ENCODE measurements at places on chromosomes 4 and X.

GRCh38 chr4:137651128-137651527 is 118.8 kb upstream of the PCDH18 start:
- no peak for DNase-seq

DNA sequence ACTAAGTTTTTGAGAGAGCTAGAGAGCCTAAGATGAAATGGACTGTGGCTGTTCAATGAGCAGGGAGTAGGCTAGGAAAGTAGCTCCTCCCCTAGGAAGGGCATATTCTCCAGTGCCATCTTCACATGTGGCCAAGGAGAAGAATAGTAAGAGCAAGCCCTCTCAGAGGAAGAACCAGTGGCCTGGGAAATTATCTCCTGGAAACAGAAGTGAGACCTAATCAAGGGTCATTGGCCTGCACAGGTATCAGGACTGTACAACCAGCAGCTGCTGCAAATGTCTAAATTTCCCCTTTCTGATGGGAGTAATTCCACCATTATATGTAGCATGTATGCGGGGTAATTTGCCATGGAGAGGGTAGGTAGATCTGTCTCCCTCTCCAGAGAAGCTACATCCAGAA is 334.8 kb upstream of the RASGEF1B start:
- DNase-seq: no peak

GRCh38 chrX:39679497-39680157 is 418.1 kb downstream of the BCOR start:
- DNase-seq: no peak

DNA sequence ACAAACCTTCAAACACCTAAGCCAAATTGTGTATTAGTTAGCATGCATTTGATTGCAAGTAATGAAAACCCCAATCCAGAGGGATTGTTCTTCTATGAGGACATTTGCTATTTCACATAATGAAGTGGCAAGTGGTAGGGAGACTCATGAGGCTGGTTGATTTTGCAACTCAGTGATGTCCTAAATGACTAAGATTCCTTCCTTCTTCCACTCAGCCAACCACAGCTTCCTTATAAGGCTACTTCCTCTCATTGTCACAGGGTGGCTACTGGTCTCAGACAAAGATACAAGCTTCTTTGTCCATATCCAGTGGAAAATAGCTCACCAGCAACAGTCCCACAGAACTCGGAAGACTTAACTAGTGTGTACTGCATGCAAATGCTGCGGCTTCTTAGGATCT is 5.3 kb upstream of the OTC start:
- no peak for DNase-seq

- DNase-seq: no peak
Observed at GRCh38 chrX:32673193-32673592, 538.2 kb downstream of the DMD start.

Data from stimulated activated CD4-positive, alpha-beta T cell treated with anti-CD3 and anti-CD28 coated beads, Interleukin-15, amount 100 ng/mL, for 24 hours (primary cell).